Endothelial cell of coronary artery (primary cell): ENCODE measurements at places on chromosomes 1 and 21. TPM values are rescaled to one million over a fixed set of nuclear protein-coding genes. Genes with fewer than 3 reads are reported as not detected.

STX12 gene
- total RNA-seq: 86.5 and 121 TPM in 2 replicates

CD52 gene
- not detected in 2 replicates for total RNA-seq

TEDDM1 gene
- not detected in 2 replicates for total RNA-seq

GLRX2 gene
- 11.9 and 14.5 TPM in 2 replicates for total RNA-seq

COL11A1 gene
- 0.09 TPM in 1 of 2 replicates, not detected in the other for total RNA-seq

SPRR4 gene
- not detected in 2 replicates for total RNA-seq

REG4 gene
- total RNA-seq: not detected in 2 replicates

PRELP gene
- under 0.01 TPM in 1 of 2 replicates, not detected in the other for total RNA-seq

AKR7A3 gene
- 0.18 and 0.28 TPM in 2 replicates for total RNA-seq

DCST1 gene
- not detected in 2 replicates for total RNA-seq

TNFSF4 gene
- 51.6 and 107 TPM in 2 replicates for total RNA-seq

CLDN17 gene
- not detected in 2 replicates for total RNA-seq

KDF1 gene
- total RNA-seq: under 0.01 TPM in 1 of 2 replicates, not detected in the other

GJC2 gene
- 1.2 and 3.9 TPM in 2 replicates for total RNA-seq

CFAP57 gene
- total RNA-seq: 0.28 and 0.36 TPM in 2 replicates

SPRR2E gene
- not detected in 2 replicates for total RNA-seq

HES3 gene
- not detected in 2 replicates for total RNA-seq

NBPF10 gene
- 0.81 and 1.5 TPM in 2 replicates for total RNA-seq

RABIF gene
- total RNA-seq: 8.8 and 12.1 TPM in 2 replicates

PADI2 gene
- total RNA-seq: 0.09 TPM in 1 of 2 replicates, not detected in the other
